ENCODE measurements at places on chromosomes 1 and 21. TPM values are rescaled to one million over a fixed set of nuclear protein-coding genes. Genes with fewer than 3 reads are reported as not detected.

FCRL6 gene
- total RNA-seq: not detected

SHISAL2A gene
- not detected for total RNA-seq

ATPAF1 gene
- total RNA-seq: 51.4 TPM

SPATA21 gene
- not detected for total RNA-seq

PTPN7 gene
- not detected for total RNA-seq

MAP10 gene
- 1.8 TPM for total RNA-seq

MACO1 gene
- total RNA-seq: 19.1 TPM

EXTL2 gene
- total RNA-seq: 53.7 TPM

MFSD2A gene
- total RNA-seq: 13.4 TPM

EXTL1 gene
- 0.30 TPM for total RNA-seq

PTPRF gene
- total RNA-seq: 132 TPM

OR2T34 gene
- not detected for total RNA-seq
